Hippocampal formation (tissue), 2 donors: ENCODE measurements at places on chromosomes 1 and 21.

DNA sequence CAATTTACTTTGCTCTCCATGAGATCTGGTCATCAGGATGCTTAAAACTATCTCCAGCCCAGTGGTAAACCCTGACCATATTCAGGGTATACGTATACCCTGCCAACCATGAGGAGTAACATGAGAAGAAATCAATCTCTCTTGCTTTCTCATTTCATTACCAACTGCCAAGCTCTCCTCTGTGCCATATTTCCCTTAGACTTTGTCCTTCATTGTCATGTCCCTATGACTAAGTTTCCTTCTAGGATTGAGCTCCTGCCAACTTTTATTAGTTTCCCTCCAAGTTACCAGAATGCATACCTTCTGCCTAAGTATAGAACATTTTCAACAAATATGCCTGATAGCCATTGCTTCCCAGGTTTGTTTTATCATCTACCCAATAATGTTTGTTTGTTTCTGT lies 1113.9 kb upstream of the B3GALT2 start:
- DNase-seq, result no peak

DNA sequence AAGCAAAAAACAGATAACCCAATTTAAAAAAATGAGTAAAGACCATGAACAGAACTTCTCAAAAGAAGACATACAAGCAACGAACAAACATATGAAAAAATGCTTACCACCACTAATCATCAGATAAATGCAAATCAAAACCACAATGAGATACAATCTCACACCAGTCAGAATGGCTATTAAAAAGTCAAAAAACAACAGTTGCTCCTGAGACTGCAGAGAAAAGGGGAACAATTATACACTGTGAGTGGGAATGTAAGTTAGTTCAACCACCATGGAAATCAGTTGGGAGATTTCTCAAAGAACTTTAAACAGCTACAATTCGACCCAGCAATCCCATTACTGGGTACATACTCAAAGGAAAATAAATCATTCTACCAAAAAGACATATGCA lies 131.6 kb downstream of the PTGER3 start:
- no peak for DNase-seq

DNA sequence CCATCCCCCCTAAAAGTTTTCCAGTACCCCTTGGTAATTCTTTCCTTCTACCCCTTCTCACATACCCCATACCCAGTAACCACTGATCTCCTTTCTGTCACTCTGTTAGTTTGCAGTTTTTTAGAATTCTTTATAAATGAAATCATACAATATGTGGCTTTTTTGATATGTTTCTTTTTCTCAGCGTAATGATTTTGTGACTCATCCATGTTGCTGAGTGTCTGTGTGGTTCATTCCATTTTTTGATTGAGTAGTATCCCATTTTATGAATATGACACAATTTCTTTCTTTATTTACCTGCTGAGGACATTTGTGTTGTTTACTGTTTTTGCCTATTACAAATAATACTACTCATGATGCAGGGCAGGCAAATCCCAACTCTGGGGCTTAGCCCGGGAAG lies 1605.3 kb downstream of the BRINP3 start:
- no peak for DNase-seq

DNA sequence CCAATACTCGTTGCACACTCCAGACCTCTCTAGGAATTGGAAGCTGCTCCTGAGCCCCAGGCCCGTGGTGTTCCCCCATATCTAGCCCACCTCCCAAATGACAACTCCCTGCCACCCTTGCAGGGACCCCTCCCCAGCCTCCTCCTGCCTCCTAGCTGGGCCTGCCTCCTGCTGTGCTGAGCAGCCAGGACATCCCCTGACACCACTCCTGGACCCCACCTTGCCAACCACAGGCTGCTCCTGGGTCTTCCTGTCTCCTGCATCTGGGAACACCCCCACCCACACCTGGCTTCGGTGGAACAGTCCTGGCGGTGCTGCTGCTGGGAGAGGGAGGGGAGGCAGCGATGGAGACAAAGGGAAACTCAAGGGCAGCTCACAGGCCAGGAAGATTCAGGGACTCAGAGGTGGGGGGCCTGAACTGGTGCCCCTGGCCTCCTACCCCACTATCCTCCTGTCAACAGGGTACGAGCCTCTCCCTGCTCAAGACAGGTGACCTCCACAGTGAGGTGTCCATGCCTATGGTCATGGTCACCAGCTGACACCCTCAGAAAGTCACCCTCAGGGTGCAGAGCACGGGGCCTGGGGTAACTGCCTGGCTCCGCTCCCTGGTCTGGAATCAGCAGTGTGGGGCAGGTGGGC lies 81.2 kb downstream of the RIPK4 start:
- DNase-seq, result no peak

DNA sequence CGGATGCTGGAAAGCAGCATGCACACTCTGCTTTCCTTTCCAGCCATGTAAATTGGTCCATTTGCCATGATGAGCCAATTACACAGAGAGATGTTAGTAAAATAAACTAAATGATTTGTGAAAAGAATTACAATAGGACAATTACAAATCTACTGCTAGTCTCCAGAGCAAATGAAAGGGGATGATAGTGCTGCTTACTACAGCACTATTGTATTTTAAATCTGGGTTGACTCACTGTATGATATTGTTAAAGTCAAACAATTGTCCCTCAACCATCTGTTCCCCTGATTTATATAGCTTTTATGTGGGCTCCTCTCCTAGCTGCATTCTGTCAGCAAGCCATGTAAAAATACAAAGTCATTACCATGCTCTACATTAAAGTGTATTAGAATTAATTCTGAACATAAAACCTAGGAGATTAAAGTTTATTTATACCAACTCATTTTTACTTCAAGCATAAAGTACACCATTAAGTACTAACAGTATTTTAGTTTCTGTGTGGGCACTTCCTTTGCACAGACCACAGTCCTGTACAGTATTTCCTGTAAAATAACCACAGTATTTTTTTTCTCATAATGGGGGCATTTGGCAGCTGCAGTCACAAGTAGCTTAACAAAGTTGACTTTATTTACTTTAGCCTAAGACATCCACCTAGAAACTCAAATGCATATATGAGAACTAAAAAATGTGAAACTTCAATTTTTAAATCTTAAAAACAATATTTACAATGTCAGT lies 135.8 kb downstream of the VAV3 start:
- no peak for DNase-seq

DNA sequence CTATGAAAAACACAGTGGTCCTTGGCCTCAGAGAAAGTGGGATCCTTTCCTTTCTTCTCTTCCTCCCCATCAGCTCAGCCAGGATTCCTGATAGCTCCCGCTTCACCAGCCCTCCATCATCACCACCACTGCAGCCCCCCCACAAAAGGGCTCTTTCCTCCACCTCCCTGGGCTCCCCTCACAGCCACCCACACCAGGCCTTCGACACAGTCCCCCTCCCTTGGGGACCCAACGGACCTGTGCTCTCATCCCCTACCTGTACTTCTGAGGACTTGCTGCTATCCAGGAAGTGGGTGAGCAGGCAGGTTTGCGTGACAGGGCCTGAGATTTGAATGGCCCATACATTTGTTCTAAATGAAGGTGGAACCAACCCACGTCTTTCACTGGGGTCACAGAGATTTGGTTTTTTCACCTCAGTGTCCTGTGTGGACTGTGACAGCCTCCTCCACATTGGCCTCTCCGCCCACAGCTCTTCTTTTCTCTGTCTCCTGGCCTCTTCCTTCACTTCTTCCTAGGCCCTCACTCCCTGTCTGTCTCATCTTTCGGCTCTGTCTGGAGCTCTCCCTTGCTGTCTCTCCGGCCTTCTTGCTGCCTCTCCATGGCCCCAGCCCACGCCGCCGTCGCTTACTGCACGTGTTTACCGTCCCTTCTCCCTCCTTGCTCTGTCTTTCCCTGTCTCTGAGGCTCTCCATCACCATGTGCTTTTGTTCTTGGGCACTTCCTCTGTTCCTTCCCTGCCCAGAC lies 238.6 kb downstream of the FOXD2 start:
- DNase-seq, result no peak

- no peak for DNase-seq
Measured at GRCh38 chr1:88291611-88292354, 392.3 kb upstream of the PKN2 start.

DNA sequence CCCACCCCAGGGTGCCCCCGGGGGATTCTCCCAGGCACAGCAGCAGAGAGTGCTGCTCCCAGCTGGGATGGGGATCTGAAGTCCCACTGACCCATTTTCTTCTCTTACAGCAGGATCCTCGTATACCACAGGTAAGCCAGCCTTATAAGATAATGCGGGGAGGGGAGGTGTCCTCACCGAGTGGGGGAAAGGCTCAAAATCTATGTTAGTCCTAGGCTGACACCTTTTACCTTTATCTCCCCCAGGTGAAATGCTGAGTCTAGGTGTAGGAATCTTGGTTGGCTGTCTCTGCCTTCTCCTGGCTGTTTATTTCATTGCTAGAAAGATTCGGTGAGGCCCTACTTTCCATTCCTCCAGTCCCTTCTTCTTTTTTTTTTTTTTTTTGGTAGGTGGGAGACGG lies 5.3 kb downstream of the APH1A start:
- no peak for DNase-seq

DNA sequence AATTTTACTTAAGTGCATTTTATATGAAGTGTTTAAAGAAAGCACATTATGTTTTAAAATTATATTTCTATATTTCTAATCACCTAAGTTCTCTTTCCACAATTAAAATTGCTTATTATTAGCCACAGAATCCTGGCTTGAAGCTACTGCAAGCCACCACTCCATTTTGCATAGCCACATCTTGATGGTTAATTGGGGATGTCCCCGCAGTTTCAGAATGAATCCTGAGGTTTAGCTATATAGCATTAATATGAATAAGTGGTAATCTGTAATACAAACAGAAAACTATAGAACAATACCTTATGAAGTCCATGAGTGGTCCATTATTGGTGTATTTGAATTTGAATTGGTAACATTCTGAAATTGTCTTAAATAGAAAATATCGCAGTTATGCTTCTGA lies 11.6 kb upstream of the GOLPH3L start:
- no peak for DNase-seq

- DNase-seq, result no peak
Measured at GRCh38 chr1:109948285-109948630, 36.3 kb upstream of the AHCYL1 start.

- DNase-seq, result no peak
Measured at GRCh38 chr1:42280821-42281220, 54.2 kb downstream of the FOXJ3 start.

DNA sequence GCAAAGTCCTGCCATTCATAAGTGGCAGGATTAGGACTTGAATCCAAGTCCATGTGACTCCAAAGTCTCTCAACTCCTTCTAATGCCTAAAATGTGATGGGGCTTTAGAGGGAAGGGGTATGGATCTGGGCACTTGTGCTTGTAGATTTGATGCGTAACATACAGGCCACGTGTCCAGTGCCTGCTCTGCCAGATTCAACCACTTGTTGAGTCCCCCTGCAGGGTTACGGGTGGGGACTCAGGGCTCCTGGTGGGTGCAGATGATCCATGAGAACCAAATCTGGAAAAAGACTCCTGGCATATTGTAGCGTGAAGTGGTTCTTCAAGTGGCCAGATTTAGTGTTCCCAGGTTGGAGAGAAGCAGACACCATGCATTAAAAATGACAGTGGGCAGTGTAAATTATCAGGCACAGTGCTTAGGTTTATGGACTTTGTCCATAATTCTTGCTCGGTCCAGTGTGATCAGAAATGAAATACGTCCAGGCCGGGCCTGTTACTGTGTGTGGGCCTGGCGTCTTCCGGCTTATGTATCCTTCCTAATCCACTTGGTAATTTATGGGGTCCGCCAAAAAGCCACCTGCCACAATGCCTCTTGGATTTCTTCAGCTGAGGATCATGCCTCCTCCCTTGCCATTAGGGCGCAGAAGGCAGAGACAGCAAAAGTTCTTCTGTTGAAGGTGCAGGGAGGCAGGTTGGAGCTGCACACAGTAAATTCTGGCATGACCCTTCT lies 51.2 kb upstream of the LRP8 start:
- no peak for DNase-seq

DNA sequence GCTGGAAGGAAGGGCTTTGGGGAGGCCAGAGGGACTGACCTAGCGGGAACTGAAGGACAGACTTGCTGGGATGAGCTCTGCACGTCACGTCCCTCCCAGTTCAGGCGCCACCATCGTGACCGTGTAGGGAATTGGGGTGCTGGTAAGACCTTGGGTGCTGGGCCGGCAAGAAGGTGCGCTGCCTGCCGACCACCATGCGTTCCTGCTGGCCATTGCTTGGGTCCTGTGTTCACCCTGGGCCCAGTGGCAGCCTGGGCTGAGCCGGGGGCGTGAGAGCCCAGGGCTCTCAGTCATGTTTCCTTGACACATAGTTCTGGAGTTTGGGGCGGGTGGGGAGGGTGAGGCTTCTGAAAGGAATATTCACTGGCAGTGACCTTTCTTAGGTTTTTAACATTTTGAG lies 176.0 kb downstream of the CAMTA1 start:
- no peak for DNase-seq
